T-cell (primary cell): ENCODE measurements at places on chromosomes 6 and 20. TPM values are rescaled to one million over a fixed set of nuclear protein-coding genes. Genes with fewer than 3 reads are reported as not detected.
A peak's percentile ranks its signal among the peaks of the same experiment; 100 is the strongest.

GRCh38 chr20:23349338-23350195, 1.0 kb upstream of the NXT1 start:
- peak; percentile 67 for DNase-seq

DNA sequence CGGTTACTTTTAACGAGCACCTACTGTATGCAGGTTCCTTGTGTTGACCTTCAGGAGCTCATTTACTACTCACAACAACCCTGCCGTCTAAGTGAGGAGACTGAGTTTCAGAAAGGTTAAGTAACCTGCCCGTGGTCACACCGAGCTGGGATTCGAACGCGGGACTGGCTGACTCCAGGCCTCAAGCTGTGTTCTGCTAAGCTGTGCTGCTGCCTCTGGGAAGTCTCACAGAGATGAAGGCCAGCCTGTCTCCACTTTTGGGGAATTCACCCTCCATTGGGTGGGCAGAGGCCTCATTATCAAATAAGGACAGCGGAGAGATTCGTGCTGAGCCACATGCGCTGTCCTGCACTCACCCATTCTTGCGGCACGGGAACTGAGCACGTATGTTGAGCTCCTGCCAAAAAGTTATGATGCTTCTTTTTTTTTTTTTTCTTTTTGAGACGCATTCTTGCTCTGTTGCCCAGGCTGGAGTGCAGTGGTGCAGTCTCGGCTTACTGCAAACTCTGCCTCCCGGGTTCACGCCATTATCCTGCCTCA, 25.9 kb upstream of the MYT1 start:
- DNase-seq = no peak

DNA sequence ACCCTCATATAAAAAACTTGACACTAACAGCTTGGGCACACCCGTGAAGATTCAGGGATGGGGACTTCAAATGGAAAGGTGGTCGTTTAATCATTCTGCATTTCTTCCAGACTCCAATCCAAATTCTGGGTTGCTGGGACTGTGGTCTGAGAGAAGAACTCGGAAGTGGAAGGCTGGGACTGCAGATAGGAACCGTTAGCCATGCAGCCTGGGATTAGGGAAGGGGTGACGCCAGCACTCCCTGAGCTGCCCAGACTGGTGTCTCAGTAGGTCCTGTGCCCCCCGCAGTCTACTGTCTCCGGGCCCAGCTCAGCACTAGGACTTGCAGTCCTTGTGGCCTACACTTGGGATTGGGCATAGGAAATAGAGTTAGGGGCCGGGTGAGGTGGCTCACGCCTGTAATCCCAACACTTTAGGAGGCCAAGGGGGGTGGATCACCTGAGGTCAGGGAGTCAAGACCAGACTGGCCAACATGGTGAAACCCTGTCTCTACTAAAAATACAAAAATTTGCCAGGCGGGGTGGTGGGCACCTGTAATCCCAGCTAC, 511 bp upstream of the CLIC1 start:
- no peak for DNase-seq

GRCh38 chr6:146997062-146997461, 207.2 kb upstream of the STXBP5 start:
- no peak for DNase-seq

- DNase-seq = no peak
Measured at GRCh38 chr6:10382728-10383330, 32.0 kb downstream of the TFAP2A start.

GRCh38 chr6:34242252-34243130, 5.8 kb downstream of the HMGA1 start:
- no peak for DNase-seq

GRCh38 chr6:146056506-146056905, 27.6 kb downstream of the GRM1 start:
- DNase-seq = no peak

DNA sequence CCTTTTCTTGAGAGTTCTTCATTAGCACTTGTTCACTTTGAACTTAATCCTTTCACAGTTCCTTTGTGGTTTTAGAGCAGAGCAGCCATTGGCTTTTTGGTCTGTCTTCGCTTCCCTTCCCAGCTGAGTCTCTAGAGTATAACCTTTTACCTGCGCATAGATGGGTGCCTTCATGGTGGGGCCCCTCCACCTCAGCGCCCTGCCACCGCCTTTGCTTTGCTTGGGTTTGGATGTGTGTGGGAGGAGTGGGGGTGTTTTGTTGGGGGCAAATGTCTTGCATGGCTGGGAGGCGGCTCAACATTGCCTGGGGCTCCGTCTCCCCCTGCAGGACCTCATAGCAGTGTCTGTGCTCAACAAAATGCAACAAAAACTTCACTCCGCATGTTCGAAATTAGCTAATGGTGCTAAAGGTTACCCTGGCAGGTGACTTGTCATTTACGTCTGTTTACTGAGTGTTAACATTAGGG, 11.9 kb downstream of the PYGB start:
- peak; percentile 38 for DNase-seq

GRCh38 chr6:134982161-134982560, 32.3 kb upstream of the ALDH8A1 start:
- DNase-seq = no peak

GRCh38 chr6:15444881-15445280, 199.0 kb downstream of the JARID2 start:
- DNase-seq = no peak

DNA sequence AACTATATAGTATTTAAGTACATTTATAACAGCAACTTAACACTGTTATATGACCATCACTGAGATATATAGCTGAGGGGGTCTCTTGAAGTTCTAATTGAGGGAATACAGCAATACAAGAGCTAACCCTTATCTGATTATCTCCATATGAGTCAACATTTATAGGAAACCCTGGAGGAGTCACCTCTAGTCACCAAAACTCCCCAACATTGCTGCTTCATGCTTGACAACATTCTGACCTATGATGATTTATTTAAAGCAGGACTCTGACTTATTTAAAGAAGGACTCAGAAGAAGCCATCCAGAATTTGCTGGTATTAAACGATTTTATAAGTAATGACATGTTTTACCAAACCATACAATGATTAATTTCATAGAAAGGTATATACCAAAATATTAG, 182.6 kb upstream of the NOX3 start:
- no peak for DNase-seq

DNA sequence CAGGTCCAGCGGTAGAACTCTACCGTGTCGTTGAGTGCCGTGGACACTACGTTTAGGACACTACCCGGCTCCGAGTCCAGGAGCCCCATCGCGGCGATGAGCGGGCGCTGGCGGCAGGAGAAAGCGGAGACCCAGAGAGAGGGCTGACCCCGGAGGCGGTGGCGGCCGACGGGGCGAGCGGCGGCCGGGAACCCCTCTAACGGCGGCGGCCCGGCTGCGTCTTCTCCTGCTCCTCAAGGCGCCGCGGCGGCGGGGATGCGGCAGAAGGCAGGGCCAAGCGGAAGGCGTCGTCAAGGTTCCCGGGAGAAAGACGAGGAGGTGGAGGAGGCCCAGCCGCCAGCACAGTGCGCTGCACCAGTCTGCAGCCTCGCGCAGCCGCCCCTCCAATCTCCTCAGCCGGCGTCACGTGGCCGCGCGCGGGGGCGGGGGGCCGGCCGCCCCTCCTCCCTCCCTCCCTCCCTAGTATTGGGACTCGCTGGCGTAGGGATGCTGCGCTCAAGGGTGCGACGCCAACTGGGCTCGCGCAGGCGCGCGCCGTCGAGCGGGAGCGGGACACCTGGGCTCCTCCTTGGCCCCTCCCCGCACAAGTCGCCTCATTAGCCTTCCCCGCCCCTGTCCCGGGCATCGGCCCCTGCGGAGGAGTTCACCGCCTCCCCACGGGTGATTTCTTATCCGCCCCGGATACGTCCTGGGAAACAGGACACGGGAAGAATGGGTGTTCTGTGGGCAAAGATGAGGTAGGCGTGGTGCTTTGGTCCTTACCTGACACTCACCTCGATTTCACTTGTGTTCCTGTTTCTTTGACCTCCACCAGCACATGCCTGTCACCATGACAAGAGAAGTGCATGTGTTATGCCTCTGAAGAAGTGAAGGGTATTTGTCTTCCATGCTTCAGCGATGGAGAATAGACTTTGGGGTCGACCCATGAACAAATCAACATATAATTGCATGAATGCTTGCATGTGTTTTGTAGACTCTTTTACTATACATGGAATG, at the start of gene ELOVL4:
TSS of gene ELOVL4 (minus strand) at position 363 of the 996 bp plus-strand sequence. CDS start at position 89, 274 bp downstream.
- DNase-seq = no peak

GRCh38 chr6:44002593-44003344, 124.5 kb downstream of the MRPL14 start:
- DNase-seq = peak; percentile 32

DNA sequence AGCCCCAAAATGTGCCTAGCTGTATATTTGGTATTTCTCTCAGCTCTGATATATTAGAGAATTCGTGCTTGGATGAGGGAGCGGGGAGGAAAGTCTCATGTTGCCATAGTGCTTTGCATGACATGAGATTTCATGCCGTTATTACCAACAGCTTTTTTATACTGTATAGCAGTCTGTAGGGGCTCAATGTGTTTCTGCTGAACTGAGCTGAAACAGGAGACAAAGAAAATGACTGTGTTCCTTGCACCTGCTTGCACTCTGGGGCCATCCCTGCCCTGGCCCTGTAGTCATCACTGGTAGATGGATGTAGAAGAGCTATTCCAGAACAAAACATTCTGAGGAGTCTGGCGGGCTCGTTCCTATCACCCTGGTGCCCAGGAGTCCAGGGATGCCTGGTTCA, 128.0 kb upstream of the SASH1 start:
- DNase-seq = no peak

- DNase-seq = no peak
Measured at GRCh38 chr6:26426691-26427450, 13.4 kb upstream of the BTN3A3 start.

DNA sequence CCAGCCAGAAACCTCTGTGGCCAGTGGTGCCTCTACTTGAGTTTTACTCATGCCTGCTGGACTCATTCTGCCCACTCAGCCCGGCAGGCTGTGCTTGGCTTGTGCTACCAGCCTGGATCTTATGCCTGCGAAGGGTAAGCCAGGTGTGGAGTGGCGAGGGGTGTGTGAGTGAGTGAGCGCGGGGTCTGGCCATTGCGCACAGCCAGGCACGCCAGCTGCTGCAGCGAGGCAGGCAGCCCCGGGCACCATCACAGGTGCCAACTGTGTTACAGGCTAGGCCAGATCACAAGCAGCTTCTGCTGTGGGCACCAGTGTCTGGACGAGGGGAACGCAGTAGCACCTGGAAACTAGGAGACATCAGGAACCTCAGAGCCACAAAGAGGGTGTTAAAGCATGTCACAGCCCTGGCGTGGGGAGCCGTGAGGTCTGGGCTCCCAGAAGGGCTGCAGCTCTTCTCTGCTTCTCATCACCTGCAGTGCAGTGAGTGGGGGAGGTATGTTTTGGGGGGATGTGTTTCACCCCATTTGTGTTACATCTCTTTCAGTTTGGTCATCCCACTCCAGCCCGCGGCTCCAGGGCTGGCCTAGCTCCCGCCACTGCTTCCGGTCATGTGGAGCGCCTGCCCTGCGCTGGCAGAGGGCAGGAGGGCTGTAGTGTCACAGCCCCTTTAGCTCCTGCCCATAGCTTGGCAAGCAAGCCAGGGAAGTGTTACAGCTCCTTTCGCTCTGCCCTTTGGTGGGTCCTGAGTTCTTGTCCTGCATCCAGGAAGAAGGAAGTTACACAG, 379.7 kb upstream of the IMPG1 start:
- no peak for DNase-seq

DNA sequence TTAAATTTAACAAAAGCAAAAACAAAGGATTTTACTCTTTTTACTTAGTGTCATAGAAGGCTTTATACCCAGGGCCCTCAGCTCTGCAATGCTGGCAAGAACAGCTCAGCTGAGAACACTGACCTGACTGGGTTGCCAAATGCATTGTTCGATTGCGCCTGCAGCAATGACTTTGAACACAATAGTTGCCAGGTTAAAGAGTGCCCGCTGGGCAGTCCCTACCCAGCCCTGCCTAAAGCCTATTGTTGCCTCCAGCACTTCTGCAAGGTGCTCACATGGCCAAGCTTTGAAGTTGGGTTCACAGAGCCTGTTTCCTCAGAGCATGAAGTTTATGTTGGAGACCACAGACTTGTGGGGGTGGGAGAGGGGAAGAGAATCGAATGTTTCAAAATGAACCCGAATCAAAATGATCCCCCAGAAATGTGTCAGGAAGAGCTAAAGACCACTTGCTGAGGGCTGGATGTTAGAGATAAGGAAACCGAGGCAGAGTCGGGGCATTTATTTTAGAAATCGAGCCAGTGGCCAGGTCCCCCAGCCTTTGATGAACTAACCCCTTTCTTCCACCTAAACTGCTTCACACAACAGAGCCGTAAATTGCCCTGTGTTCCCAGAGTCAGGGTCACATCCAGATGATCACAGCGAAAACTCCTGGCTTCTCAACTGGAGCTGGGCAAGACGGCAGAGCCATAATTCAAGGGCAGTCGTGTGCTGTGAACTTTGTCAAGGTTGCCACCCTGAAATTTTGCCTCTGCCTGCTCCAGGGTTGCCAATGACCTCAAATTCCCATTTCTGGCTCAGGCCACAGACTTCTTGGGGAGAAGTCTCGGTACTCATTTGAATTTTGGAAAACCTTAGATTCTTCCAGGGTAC, 55.0 kb downstream of the FOXA2 start:
- no peak for DNase-seq

GRCh38 chr6:46954837-46955451, 33.2 kb upstream of the ADGRF5 start:
- no peak for DNase-seq

DNA sequence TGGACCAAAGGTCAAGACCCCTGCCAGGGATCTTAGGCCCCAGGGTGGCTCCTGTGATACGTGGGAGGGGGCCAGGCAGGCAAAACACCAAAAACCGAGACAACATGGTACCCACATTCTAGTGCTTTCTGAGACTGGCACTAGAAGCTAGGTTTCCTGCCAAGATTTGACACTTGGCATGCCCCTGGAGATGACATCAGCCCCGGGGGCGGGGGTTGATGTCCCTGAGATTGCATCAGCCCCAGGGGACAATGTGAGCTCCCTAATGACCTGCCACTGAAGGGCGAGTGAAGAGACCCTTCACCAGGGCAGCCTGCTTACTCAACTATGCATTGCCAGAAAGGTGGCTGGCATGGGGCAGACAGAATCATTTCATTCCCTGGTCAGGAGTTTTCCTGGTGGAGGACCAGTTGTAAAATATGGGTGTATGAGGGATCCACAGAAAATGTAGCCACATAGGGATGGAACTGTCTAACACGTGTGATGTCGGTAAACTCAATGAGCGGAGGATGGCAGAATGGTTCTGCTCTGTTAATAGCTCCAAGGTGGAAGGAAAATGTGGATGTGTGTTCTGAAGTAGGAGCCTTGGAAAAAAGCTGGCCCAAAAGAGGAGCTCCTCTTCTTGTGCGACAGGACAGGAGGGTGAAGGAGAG, 219.7 kb downstream of the UNC5CL start:
- no peak for DNase-seq

GRCh38 chr6:121187833-121188200, 146.5 kb downstream of the TBC1D32 start:
- DNase-seq = no peak

GRCh38 chr6:20978151-20978614, 443.9 kb downstream of the CDKAL1 start:
- DNase-seq = no peak

GRCh38 chr20:21682521-21682954, 22.9 kb upstream of the PAX1 start:
- DNase-seq = no peak

Gene OR2H1
- total RNA-seq = not detected

Gene PHACTR1
- total RNA-seq = 2.1 TPM

Gene JAG1
- total RNA-seq = 0.79 TPM

Gene CD24
- total RNA-seq = 3.4 TPM

Gene PARD6B
- 5.9 TPM for total RNA-seq

Gene TMEM30A
- total RNA-seq = 49.3 TPM

Gene SIRPA
- total RNA-seq = 0.57 TPM

Gene CFB
- 1.8 TPM for total RNA-seq

Gene CLPSL2
- not detected for total RNA-seq

Gene TAGAP
- total RNA-seq = 224 TPM

Gene TFAP2C
- 0.16 TPM for total RNA-seq

Gene SULF2
- total RNA-seq = 0.76 TPM

Gene GSTA4
- 0.54 TPM for total RNA-seq

Gene TNFRSF6B
- total RNA-seq = 1.2 TPM
